ENCODE measurements at places on chromosomes 2 and 18. TPM values are rescaled to one million over a fixed set of nuclear protein-coding genes. Genes with fewer than 3 reads are reported as not detected.

DNA sequence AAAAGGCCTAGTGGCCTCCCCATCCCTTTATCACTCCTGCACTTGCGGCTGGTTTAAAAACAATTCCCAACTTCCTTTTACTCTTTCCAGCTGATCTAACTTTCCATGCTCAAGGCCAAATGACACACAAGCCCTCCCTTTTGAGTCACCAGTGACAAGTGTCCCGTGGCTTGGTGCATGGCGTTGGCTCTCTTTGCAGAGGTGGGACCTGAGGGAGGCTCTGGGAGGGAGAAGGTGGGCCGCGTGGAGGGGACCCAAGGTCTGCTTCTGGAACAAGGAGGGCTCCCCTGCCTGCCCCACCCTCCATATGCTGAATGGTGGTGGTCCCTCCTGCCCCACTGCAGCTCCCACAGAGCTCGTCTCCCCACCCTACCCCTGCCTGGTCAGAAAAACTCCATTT lies 30.8 kb upstream of the HPCAL1 start:
- no peaks in the 10 kb centered on the region for H3K36me3 ChIP-seq
- DNase-seq, result no peak
- H3K4me3 ChIP-seq, result no peak overlapping the region
- H3K27ac ChIP-seq, result peak overlapping the region; percentile 6
- H3K27me3 ChIP-seq, result no peaks in the 10 kb centered on the region

DNA sequence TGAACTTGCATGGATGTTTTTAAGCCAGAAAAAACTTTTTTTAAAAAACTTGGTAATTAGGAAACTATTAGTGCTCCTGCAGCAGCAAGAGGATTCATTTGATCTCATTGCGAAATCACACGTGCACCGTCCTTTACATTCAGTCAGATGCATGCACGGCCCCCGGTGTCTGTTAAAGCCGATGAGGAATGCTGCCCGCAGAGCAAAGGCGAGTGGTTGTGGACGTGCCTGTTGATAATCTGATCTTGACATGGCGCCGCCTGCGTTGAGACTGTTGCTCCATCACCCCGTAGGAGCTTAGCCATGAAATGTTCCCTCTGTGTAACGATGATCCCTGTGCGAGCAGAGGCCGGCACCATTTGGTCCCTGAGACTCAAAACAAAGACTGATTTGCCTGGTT lies 300.0 kb downstream of the GBX2 start:
- no peaks in the 10 kb centered on the region for H3K27me3 ChIP-seq
- DNase-seq, result no peak
- H3K27ac ChIP-seq, result no peak overlapping the region
- peaks cover 10% of the 10 kb centered on the region for H3K36me3 ChIP-seq

- H3K27me3 ChIP-seq, result no peaks in the 10 kb centered on the region
- H3K36me3 ChIP-seq, result no peaks in the 10 kb centered on the region
- DNase-seq, result peak; percentile 33
Observed at GRCh38 chr18:31821545-31822171, 61.0 kb upstream of the SLC25A52 start.

DNA sequence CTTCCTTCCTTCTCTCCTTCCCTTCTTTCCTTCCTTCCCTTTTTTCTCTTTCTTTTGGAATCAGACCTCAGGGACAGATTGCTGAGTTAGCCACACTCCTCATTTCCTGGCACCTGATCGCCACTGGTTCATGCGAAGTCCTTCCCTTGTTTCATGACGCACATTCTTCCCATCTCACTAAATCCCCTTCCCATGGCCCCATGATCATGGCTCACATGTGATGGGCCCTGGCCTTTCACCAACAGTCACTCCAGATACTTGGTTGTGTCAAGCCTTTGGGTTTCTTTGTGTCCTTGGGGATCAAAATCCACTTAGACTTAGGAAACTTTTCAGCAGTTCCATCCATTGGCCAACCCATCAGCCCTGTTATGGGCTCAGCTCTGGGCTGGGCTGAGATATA lies 23.8 kb upstream of the ASPRV1 start:
- DNase-seq, result no peak
- H3K4me1 ChIP-seq, result peaks cover 5% of the 10 kb centered on the region
- no peak overlapping the region for H3K27ac ChIP-seq
- H3K4me3 ChIP-seq, result no peak overlapping the region
- H3K36me3 ChIP-seq, result no peaks in the 10 kb centered on the region
- no peaks in the 10 kb centered on the region for H3K27me3 ChIP-seq

Gene GNAL
- 4.4 TPM for polyA plus RNA-seq

Gene HOXD12
- not detected for polyA plus RNA-seq

Gene GAREM1
- 11.8 TPM for polyA plus RNA-seq

Data from large intestine (tissue), 12 donors.